ENCODE measurements at places on chromosomes 1 and 21.

- peak; percentile 61 for DNase-seq
Measured at GRCh38 chr1:246784621-246785493, 60.6 kb downstream of the SCCPDH start.

DNA sequence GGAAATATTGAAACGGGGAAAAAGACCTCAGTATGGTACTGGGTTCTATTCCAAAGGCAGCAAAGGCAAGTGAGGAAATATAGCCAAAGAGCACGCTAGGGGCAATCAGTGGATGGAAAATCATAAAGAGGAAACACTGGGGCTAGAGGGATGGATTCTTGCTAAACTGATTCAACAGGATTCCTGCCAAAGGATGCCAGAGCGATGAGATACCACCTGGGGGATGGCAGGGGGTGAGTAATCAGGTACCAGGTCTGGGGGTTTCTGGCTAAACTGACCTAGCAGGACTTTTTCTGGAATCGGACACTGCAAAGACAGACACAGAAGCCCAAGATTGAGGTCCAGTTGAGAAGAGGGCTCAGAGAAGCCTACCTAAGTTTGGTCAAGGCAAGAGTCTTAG is 6.7 kb downstream of the CHI3L2 start:
- no peak for DNase-seq

DNA sequence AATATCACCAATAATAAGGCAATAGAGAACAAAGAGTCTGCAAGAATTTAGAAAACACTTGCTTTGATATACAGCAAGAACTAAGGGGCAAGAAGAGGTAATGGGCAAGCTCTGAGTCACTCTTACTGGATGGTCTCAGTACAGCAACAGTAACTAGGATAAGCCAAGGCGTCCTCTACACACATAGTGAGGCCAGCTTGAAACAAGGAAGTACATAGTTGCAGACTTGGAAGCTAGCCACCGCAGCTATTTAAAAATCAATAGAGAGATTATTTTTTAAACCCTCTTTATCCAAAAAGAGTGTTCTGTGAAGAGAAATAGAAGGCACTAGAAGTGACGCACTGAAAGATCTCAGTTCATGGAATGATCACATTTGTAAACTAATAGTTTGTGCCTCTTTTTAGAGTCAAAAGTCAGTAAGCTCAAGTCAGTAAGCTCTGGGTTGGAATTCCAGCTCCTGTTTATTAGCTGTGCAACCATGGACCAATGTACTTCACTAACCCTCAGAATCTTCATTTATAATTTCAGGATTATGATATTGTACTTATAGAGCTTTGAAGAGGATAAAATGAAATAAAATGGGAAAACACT is 118.6 kb downstream of the AKT3 start:
- DNase-seq, result no peak

DNA sequence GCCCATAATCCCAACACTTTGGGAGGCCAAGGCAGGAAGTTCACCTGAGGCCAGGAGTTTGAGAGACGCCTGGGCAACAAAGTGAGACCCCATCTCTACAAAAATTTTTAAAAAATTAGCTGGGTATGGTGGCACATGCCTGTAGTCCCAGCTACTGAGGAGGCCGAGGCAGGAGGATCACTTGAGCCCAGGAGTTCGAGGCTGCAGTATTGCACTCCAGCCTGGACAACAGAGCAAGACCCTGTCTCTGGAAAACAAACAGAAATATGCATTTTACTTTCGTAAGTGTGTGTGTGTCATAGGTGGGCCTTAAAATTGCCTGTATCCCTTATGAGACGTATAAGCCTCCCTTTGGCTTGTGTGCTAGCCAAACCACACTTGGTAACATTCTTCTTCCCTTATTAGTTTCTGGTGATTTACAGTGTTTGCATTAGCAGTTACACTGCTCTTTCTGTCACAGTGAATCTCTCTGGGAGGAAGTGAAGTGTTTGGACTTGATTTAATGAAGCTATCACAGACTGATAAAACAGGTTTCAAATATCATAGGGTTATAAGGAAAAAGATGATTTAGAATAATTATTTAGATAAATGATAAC is 48.9 kb upstream of the KIF26B start:
- DNase-seq, result no peak

DNA sequence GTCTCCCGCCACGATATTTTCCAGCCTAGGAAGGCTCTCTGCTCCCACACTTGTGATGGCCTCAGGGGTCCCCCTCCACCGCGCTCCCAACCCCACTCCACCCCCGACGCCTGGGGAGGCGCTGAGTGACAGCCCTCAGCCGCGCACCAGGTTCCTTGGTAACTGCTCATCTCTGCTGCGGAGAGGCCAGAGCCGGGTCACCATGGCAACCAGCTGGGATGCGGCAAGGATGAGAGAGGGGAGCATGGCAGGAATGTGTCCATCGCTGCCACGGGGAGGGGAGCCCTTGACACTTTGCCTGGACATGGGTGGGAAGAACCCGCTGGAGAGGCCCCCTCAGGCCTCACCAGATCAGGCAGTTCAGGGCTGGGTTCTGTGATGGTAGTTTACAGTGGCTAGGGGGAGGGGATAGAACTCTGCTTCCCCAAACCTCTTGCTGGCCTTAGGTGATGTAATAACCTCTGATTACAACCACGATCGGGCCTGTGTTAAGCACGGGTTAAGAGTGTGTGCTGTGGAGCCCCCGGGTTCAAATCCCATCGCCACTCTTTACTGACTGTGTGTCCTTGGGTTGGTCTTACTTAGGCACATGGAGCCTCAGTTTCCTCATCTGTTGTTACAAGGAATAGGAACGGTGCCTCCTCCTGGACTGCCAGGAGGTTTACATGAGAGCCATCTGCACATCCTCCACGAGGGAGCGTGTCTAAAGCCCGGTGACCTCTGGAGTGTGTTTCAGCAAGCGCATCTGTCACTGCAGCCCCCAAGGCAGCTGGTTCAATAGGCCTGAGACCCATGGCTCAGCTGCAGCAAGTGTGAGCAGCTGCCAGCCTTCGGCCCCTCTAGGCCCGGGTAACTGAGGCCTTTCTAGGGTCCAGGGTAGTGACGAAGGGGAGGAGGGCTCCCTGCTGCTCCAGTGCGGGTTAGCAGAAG is 6.3 kb downstream of the KIF17 start:
- no peak for DNase-seq

DNA sequence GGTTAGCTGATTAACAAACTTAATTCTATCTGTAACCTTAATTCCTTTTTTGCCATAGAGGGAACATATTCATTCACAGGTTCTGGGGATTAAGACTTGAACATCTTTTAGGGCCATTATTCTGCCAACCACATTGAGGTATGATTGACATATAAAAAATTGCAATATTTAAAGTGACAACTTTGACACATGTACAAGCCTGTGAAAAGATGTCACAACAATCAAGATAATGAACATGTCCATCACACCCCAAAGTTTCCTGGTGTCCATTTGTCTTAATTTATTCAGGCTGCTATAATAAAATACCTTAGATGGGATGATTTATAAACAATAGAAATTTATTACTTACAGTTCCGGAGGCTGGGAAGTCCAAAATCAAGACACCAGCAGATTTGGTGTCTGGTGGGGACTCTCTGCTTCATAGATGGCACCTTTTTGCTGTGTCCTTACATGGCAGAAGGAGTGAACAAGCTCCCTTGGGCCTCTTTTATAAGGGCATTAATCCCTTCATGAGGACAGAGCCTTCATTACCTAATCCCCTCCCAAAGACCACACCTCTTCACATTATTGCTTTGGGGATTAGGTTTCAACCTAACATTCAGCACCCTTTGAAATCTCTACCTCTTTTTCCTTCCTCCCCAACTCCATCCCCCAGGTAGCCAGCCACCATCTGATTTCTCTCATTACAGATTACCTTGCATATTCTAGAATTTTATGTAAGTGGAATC is 33.0 kb upstream of the TP53BP2 start:
- no peak for DNase-seq

- no peak for DNase-seq
Measured at GRCh38 chr1:110726755-110727154, 52.0 kb upstream of the KCNA3 start.

DNA sequence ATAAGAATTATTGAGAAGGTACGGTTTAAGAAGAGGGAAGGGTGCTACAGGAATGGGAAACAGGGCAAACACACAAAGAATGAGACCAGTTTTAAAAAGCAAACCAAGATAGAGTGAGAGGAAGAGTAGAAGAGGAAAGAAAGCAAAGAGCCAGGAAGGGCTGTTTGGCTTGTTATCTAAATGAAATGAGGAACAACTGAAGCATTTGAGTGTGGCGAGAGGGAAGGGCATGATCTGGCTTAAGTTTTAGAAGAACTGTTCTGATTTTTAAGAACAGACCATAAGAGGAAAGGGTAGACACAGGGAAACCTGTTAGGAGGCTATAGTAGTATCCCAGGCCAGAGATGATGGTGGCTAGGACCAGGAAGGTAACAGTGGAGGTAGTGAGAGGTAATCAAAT is 73.8 kb downstream of the TUT4 start:
- no peak for DNase-seq

GRCh38 chr1:172950528-172950927 is 100.2 kb downstream of the TNFSF18 start:
- no peak for DNase-seq

DNA sequence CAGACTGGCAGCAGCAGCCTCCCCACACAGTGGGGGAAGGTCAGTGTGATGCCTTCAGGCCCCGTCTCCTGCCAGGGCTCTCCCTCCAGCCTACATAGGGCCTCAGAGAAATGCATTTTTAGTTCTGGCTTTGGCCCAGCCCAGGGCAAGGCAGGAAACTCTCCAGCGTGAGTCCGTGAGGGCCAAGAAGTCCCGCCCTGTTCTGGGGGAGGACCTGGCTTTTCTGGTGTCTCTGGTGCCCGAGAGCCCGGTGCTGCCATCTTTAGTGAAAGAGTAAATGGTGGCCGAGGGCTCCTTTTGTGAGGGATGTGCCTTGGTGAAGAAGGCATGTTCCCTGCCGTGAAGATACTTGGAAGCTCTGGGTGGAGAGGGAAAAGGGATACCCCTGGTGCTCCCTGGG is 14.8 kb upstream of the DIP2A start:
- no peak for DNase-seq

DNA sequence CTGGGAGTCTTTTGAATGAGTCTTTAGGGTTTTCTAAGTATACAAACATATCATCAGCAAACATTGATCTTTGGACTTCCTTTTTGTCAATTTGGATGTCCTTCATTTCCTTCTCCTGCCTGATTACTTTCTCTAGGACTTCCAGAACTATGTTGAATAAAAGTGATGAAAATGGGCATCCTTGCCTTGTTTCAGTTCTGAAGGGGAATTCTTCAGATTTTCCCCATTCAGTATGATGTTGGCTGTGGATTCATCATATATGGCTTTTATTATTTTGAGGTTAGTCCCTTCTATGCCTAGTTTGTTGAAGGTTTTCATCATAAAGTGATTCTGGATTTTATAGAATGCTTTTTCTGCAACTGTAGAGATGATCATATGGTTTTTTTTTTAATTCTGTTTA is 42.0 kb downstream of the KMO start:
- no peak for DNase-seq

DNA sequence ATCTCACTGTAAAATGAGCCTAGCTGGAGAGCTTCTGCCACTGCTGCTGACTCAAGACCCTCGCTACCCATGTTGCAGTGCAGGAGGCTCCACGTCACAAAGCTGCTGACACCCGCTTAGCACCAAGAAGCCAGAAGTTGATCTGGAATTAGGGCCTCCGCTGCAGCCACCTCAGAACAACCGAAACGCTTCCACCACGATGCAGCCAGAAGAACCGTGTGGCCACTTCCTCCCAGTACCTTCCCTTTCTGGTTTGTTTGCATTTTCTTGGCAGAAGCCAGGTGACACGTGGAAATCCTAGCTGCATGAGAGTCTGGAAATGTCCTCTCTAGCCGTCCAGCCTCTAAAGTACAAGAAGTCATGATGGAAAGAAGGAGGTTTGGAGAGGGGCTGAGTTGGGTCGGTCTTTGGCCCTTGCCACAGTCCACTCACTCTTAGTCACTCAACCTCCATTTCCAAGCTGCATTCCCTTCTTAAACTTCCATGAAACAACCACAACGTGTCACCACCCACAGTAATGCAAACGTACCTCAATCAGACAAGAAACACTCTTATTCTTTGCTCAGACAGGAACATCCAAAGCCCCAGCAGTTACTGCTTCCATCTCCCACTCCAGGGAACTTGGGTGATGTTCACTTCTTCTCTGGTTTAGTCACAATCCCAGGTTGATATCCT is 10.0 kb upstream of the CDA start:
- DNase-seq, result no peak

- no peak for DNase-seq
Measured at GRCh38 chr1:153659175-153659534, 652 bp downstream of the SNAPIN start.

GRCh38 chr1:228958741-228959140 is 223.5 kb downstream of the RHOU start:
- DNase-seq, result no peak

DNA sequence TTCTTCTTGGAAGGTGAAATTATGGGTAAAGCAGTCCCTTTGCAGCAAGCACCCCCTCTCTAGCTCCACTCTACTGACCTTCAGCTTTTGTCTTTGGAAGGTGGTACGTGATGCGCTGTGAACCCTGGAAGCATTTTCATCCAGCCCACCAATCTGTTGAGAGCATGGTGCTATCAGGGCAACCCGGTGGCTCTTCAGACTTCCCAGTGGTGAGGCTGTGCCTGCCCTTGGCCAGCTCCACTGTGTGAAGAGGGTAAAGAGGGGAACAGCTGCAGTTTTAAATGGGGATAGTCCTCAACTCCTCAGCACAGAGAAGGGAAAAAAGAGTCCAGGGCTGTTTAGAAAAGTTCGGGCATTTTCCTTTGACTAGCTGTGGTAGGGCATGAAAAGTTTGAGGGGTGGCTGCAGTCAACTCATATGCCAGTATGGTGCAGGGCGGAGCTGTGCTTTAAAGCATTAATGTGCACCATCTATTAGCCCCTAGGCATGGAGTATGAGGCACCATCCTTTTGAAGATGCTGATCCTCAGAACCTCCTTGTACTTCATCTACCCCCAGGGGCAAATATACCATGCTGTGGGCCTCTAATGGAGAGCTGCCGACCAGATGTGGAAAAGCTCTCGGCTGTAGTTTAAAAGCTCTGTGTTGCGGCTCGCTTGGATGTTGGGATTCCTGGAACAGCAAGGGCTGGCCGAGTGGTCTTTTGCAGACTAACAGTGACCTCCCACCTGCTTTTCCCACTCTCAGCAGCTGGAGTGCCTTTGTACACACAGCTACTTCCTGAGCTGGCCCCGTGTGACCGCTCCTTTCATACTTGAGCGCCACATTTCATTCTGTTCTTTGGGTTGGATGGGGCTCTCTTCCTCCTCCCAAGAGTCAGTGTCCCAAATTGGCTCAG is 123.0 kb downstream of the PEX14 start:
- no peak for DNase-seq

DNA sequence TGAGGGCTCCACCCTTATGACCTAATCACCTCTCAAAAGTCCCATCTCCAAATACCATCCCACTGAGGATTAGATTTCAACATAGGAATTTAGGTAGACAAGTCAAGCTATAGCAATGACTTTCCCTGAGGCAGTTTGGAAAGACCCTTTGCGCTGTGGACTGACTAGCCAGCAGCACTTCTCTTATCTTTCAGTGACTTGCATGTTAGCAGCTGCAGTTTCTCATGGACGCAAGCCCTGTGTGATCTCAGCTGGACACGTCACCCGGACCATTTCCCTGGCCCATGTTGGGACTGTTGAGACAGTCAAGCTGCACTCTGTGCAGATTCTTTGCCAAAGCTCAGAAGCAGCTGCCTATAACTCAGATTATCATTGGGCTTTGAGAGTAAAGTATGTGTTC is 408.1 kb upstream of the USP24 start:
- DNase-seq, result no peak

All from GM03348 (cell line).